Neural crest cell (in vitro differentiated cells): ENCODE measurements at places on chromosomes 16 and 17. TPM values are rescaled to one million over a fixed set of nuclear protein-coding genes. Genes with fewer than 3 reads are reported as not detected.

DNA sequence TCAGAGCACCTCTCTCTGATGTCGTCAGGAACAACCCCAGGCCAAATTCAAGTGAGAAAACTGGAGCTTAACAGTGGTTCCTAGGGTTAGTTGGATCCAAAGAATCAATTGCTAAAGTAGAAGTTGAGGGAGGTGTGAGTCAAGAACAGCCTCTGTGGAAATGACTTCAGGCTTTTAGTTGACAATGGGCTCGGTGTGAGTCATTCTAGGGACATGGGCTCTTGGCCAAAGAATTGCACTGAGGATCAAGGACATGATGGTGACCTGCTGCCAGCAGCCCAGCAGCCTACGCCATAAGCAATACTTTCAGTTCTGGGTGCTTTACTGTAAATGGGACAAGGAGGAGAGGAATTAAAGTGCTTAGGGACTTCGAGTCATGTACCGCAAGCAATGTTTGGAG, 32.1 kb upstream of the SMURF2 start:
- H3K27ac ChIP-seq = no peak overlapping the region
- no peaks in the 10 kb centered on the region for H3K4me1 ChIP-seq
- no peaks in the 10 kb centered on the region for H3K36me3 ChIP-seq

- no peak overlapping the region for H3K4me3 ChIP-seq
- no peak for DNase-seq
- no peaks in the 10 kb centered on the region for H3K36me3 ChIP-seq
These were observed 11.3 kb upstream of the CHST6 start for GRCh38 chr16:75506574-75506973.

DNA sequence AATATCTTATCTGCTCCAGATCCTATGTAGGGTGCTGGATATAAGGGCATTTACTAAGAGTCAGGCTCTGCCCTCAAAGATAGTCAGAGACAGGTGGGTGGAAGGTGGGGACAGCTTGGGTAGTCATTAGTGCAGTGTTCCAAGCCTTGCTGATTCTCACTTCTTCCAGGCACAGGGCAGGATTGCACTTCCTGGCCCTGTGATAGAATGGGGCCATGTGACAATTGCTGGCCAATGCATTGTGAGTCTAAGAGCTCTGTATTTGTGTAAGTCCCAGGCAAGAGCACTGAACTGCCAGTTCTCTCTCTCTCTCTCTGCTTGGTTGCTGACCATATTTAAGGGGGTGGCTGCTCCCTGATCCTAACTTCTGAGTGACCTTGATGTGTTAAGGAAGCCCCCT, 112.1 kb downstream of the C16orf78 start:
- no peaks in the 10 kb centered on the region for H3K4me1 ChIP-seq
- no peak overlapping the region for H3K27ac ChIP-seq
- H3K27me3 ChIP-seq = peaks cover 8% of the 10 kb centered on the region
- DNase-seq = no peak
- H3K4me3 ChIP-seq = no peak overlapping the region
- H3K36me3 ChIP-seq = peaks cover 3% of the 10 kb centered on the region

- H3K27me3 ChIP-seq = peaks cover 59% of the 10 kb centered on the region
- H3K27ac ChIP-seq = no peak overlapping the region
- H3K4me1 ChIP-seq = peaks cover 72% of the 10 kb centered on the region
- DNase-seq = peak; percentile 47
- no peaks in the 10 kb centered on the region for H3K36me3 ChIP-seq
These were observed 15.1 kb upstream of the ZFHX3 start for GRCh38 chr16:73062743-73063733.

DNA sequence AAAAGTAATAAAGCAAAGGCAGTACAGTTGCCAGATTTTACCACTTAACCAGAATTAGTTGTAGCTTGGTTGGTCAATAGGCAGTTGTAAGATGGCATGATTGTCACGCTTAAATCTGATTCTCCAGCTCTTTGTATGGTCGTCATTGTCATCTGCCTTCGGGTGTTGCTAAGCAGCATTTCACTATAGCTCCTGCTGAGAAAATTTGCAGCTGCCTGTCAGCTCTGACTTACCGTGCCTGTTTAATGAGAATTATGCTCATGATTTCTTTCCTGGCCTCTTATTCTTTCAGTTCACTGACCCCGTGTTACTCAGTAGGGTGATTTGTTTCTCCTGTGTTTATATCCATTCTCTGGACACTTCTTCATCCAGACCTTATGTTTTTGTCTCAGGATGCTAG, 66.7 kb downstream of the TANGO6 start:
- peaks cover 2% of the 10 kb centered on the region for H3K36me3 ChIP-seq
- peaks cover 10% of the 10 kb centered on the region for H3K27me3 ChIP-seq
- peaks cover 20% of the 10 kb centered on the region for H3K4me1 ChIP-seq

DNA sequence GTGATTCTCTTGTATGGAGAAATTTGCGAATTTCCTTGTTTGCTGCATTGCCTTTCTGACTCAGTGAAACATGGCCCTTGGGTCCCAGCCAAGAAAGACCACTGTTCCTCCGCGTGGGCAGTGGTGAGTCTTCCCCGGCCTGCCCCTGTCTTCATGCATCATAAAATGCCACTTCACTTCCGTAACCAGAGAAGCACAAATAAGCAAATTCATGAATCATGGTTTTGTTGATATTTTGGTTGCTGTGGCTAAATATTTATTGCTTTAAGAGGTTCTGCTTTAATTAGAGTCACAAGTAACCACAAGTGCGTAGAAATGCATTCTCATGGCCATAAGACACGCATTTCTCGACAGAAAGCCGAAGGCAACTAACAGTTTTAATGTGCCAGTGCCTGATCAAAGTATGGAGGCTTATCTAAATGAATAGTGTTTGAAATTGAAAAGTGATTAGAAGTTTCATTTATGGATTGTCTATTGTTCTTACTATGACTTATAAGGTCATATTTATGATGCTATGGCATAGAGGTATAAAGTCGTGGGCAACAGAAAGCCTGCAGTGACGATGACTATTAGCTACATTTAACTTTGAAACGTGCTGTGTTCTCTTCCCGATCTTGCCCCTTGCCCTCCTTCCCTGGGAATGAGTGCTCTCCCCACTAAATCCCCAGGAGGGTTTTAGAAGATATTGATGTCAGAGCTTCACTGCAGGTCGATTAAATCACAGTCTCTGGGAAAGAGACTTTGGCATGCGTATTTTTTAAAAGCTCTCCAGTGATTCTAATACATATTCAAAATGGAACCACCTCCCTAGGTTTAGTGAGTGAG, 76.0 kb downstream of the WIPI1 start:
- no peaks in the 10 kb centered on the region for H3K27me3 ChIP-seq
- H3K4me1 ChIP-seq = peaks cover 37% of the 10 kb centered on the region
- H3K36me3 ChIP-seq = no peaks in the 10 kb centered on the region
- DNase-seq = no peak

GRCh38 chr17:64390044-64390443, 616 bp downstream of the PECAM1 start:
- no peak for DNase-seq
- no peak overlapping the region for H3K27ac ChIP-seq
- peaks cover 11% of the 10 kb centered on the region for H3K4me1 ChIP-seq
- no peak overlapping the region for H3K4me3 ChIP-seq

SLFN11 gene
- total RNA-seq = 17.6 and 20.2 TPM in 2 replicates

KRT24 gene
- not detected in 2 replicates for total RNA-seq

MT1A gene
- not detected in 2 replicates for total RNA-seq

KRT40 gene
- not detected in 2 replicates for total RNA-seq

HOXB4 gene
- total RNA-seq = 4.4 and 5.0 TPM in 2 replicates
